Heart left ventricle (tissue), 16 donors: ENCODE measurements at places on chromosomes 7 and 10. TPM values are rescaled to one million over a fixed set of nuclear protein-coding genes. Genes with fewer than 3 reads are reported as not detected.

DNA sequence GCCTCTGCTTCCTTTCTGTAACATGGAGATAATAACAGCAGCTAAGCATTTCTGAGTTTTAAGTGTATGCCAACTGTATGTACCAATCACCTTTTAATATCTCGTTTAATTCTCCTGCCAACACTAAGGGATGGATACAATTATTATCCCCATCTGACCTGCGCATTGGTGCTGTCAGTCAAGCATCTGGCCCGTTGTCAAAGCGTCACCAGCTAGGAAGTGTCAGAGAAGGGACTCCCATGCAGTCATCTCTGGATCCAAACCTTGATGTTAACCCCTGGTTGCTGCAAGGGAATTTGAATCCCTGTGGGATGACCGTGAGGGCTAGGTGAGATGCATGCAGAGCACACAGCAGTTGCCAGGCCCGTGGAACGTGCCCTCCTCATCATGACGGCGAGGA is 506.8 kb downstream of the SDK1 start:
- no peak for DNase-seq
- H3K27ac ChIP-seq = no peak overlapping the region
- no peaks in the 10 kb centered on the region for H3K27me3 ChIP-seq
- no peaks in the 10 kb centered on the region for H3K4me1 ChIP-seq
- H3K36me3 ChIP-seq = no peaks in the 10 kb centered on the region

GRCh38 chr10:117768333-117769042 is 225.9 kb downstream of the EMX2 start:
- H3K27ac ChIP-seq = no peak overlapping the region
- H3K4me3 ChIP-seq = no peak overlapping the region
- H3K36me3 ChIP-seq = no peaks in the 10 kb centered on the region
- DNase-seq = no peak
- no peaks in the 10 kb centered on the region for H3K4me1 ChIP-seq

DNA sequence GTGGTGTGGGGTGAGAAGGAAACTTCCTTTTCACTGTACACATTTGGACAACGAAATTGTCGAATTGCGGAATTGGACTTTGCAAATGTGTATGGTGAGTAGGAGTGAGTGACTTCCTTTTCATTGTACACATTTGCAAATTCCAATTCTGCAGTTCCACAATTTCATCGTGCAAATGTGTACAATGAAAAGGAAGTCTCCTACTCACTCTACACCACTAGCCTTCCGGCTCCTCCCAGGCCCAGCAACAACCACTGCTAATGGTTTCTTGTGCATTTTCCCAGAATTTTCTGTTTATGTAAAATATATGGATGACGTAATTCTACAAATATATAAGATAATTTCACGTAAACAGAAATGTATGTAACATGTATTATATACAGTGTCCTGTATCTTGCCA is 118.5 kb downstream of the ARL4A start:
- no peaks in the 10 kb centered on the region for H3K27me3 ChIP-seq
- no peak for DNase-seq
- H3K4me3 ChIP-seq = no peak overlapping the region
- H3K36me3 ChIP-seq = no peaks in the 10 kb centered on the region
- H3K4me1 ChIP-seq = no peaks in the 10 kb centered on the region

- no peaks in the 10 kb centered on the region for H3K27me3 ChIP-seq
- H3K36me3 ChIP-seq = no peaks in the 10 kb centered on the region
- no peak overlapping the region for H3K27ac ChIP-seq
- H3K4me1 ChIP-seq = no peaks in the 10 kb centered on the region
- H3K4me3 ChIP-seq = no peak overlapping the region
- no peak for DNase-seq
These were observed 20.5 kb downstream of the GPER1 start for GRCh38 chr7:1108264-1108920.

GRCh38 chr10:128300290-128300824 is 174.1 kb upstream of the MKI67 start:
- H3K4me3 ChIP-seq = no peak overlapping the region
- H3K4me1 ChIP-seq = no peaks in the 10 kb centered on the region
- no peak overlapping the region for H3K27ac ChIP-seq
- no peak for DNase-seq
- no peaks in the 10 kb centered on the region for H3K36me3 ChIP-seq

GRCh38 chr10:133241501-133242205 is 4.0 kb downstream of the VENTX start:
- no peak for DNase-seq
- peaks cover 43% of the 10 kb centered on the region for H3K27me3 ChIP-seq
- H3K36me3 ChIP-seq = no peaks in the 10 kb centered on the region
- no peak overlapping the region for H3K4me3 ChIP-seq

DNA sequence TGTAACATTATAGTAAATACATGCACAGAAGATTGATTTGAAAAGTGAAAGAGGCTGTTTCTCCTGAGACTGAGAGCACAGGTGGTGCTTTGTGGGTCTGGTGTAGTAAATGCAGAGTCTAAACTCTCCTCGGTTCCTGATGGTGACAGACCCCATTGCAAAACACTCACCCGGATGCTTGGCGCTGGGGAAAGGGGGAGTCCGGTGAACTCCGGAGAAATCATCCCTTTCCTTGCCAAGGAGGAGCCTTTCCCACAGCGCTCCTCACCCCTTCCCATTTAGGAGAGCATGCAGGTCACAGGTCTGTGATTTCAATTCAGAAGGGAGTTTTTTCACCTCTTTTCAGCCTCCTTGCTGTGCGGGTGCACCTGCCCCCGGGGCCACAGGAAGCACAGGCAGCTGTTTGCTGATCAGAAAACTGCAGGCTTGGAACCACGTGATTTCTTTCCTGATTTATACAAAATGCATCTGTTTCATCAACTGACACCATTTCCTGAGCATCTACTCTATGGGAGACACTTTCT is 75.6 kb upstream of the LYZL2 start:
- no peak overlapping the region for H3K4me3 ChIP-seq
- H3K27ac ChIP-seq = no peak overlapping the region
- no peaks in the 10 kb centered on the region for H3K36me3 ChIP-seq
- no peaks in the 10 kb centered on the region for H3K4me1 ChIP-seq

- peak overlapping the region; percentile 0 for H3K27ac ChIP-seq
- H3K4me1 ChIP-seq = no peaks in the 10 kb centered on the region
- H3K27me3 ChIP-seq = no peaks in the 10 kb centered on the region
- H3K36me3 ChIP-seq = peaks cover 92% of the 10 kb centered on the region
These were observed 16.5 kb downstream of the DENND10 start for GRCh38 chr10:119120413-119120867.

DNA sequence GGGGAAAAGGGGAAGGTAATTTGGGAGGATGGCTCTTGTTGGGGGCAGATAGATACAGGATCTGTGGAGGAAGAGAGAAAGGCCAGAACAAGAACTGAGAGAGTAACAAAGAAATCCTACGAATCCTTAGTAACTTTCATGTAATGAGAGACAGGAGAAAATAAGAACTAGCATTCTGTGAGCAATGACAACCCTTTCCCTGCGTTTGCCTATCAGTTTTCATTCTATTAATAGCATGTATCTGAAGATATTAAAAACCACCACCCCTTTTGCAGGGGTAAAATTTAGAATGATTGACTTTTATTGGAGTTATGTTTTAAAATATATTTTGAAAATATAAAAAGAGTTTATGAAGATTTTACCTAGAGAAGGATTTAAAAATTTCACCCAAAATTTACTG is 132.8 kb downstream of the ZEB1 start:
- H3K4me1 ChIP-seq = no peaks in the 10 kb centered on the region
- no peak for DNase-seq
- no peaks in the 10 kb centered on the region for H3K27me3 ChIP-seq
- no peaks in the 10 kb centered on the region for H3K36me3 ChIP-seq
- no peak overlapping the region for H3K4me3 ChIP-seq

DNA sequence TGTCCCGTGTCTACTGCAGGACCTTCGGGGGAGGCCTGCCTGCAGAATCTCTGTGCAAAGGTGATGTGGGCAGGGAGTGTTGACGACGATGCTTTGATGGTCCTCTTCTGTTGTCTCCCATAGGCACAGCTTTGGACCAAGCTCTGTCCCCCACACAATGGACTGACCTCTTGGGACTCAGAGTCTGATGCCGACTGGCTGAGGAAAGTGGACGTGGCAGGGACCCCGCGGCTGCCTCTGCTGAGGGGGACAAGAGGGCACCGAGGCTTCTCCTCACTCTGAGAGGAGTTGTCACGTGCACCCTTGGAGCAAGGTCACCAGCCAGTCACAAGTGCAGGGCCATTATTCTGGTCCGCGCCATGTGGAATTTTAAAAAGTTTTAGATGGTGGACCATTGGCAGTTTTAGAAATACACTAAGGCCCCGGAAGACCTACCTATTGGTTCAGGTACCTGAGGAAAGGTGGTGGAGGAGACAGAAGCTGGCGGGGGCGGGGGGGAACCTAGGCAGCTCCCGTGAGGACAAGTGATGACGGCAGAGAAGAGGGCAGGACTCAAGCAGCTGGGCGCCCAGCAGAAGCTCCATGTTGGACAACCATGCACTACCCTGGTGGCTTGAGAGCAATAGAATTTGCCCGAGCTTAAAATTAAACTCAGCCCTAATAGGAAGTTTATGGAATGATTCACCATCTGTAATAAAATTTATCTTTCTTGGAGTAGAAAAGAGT is 331.4 kb downstream of the PTPRN2 start:
- H3K4me3 ChIP-seq = no peak overlapping the region
- H3K4me1 ChIP-seq = no peaks in the 10 kb centered on the region
- H3K27me3 ChIP-seq = no peaks in the 10 kb centered on the region
- no peak overlapping the region for H3K27ac ChIP-seq
- no peak for DNase-seq

Gene COBL
- 102 TPM for total RNA-seq

Gene GNGT1
- not detected for total RNA-seq

Gene H2BK1
- total RNA-seq = not detected

Gene TAX1BP1
- total RNA-seq = 143 TPM

Gene VWA2
- total RNA-seq = not detected

Gene MYH16
- not detected for total RNA-seq

Gene TRIM4
- 11.2 TPM for total RNA-seq
